ENCODE measurements at places on chromosomes 12 and 14. TPM values are rescaled to one million over a fixed set of nuclear protein-coding genes. Genes with fewer than 3 reads are reported as not detected.

Gene SOX5
- 134 TPM for total RNA-seq

Gene MIPOL1
- 11.9 TPM for total RNA-seq

Gene RNASE3
- not detected for total RNA-seq

Gene DPF3
- total RNA-seq: 1.6 TPM

Gene CHFR
- 20.9 TPM for total RNA-seq

Data from A375 (cell line).